ENCODE measurements at places on chromosomes 5 and 9.

GRCh38 chr5:97107318-97107717, 35.1 kb downstream of the LIX1 start:
- DNase-seq, result no peak

DNA sequence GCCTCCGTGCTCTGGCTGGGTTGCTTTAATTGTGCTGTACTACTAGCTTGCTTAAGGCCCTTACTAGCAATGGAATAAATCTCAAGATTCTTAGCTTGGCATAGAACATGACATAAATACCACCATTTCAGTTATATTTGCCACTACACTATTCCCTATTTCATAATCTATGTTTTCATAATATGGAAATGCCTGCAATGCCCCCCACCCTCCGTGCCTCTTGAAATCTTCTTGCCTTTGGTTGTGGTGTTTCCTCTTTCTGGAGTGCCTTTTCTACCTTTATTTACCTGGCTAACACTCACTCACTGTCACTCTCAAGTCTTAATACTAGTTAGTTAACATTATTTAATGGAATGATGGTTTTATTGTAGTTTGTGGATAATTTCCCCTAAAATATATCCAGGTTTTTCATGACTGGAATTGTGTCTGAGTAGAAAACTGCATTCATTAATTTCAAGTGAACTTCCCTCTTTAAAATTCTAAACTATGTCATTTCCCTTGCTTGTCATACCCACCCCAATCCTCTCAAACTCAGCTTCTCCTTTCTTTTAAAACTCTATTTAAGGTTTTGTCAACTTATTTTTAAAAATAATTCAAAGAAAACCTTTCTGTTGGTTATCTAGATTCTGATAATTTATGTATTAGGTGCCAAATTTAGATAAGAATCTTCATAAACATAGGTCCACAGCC, 521.7 kb upstream of the DAB2 start:
- no peak for DNase-seq

DNA sequence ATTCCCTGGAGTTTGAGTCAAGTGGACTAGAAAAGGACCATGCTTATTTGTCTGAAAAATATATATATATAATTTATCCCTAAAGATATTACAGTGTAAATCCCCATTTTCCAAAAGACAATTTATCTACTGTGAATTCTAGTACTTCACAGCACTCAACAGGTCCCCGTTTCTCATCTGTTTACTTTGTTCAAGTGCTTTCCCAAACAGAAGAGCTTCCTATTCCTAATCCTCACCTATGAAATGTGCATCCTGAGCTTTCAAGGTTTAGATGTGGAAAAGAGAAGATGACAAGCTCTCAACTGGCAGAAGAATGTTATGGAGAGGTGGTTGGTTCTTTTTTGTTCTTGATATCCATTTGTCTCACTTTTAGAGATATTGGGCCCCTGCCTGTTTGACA, 401.6 kb upstream of the ZNF608 start:
- DNase-seq, result no peak

- no peak for DNase-seq
These were observed 69.6 kb downstream of the DAB2IP start for GRCh38 chr9:121721058-121721350.

- no peak for DNase-seq
These were observed 459 bp upstream of the ERAP2 start for GRCh38 chr5:96875791-96876291.

GRCh38 chr9:129880654-129881546, 45.6 kb downstream of the USP20 start:
- no peak for DNase-seq

GRCh38 chr9:130236436-130236985, 29.0 kb upstream of the HMCN2 start:
- no peak for DNase-seq

DNA sequence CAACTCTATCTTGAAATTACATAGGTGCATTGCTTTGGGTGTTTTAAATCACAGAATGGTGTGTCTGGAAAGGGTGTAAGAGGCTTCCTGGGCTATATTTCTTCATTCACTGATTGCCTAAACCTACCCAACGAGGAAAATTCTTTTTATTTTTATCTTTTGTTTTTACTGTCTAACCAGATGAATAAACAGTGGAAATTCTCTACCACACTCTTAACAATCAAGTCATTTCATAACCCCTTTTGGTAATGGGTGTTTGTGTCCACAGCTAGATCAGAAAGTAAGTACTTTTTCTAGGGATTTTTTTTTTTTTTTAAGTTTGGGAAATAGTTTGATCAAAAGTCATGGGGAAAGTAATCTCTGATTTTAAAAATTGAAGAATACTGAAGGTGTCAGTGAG, 27.6 kb upstream of the C5orf47 start:
- no peak for DNase-seq

DNA sequence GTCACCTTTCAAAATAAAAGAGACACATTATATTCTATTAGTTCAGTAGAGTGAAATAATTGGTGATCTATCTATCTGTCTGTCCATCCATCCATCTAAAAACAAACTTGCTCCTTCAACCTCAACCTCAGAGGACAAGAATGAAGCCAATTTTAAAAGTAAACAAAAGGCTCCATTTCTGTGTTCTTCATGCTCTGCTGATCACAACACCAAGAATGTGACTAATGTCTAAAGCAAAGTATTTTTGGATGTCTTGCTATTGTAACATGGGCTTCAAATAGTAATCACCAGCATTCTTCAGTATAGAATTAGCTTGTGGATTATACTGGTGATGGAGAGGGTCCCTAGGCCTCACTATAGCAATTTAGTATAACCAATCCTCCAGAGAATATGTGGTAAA, 1304.4 kb downstream of the MAT2B start:
- no peak for DNase-seq

- peak; percentile 2 for DNase-seq
These were observed 100.5 kb upstream of the NMUR2 start for GRCh38 chr5:152505442-152506042.

- DNase-seq, result no peak
These were observed 71.1 kb downstream of the GNAQ start for GRCh38 chr9:77960356-77961153.

- no peak for DNase-seq
These were observed 62.5 kb downstream of the EXOSC2 start for GRCh38 chr9:130756037-130756436.

GRCh38 chr9:72012646-72013045, 47.8 kb downstream of the C9orf57 start:
- DNase-seq, result no peak

- no peak for DNase-seq
These were observed 85.1 kb upstream of the GRHPR start for GRCh38 chr9:37337301-37337890.

DNA sequence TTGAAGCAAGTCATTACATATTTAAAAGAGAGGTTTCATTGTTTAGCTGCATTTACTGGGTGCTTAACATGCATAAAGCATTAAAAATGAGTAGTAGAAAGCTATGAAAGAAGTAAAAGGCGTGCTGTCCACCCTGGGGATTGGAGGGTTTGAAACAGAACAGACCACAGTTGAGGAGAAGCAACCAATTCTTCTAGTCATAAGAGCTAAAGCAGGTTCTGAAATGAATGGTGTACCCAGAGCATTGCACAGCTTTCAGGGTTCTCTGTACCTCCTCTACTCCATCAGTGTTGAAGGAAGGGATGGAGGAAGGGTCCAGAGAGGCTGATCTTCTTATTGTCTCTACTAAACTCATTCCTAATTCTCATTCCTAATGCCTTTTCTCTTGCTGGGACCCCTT, 68.9 kb downstream of the SH3RF2 start:
- DNase-seq, result no peak

DNA sequence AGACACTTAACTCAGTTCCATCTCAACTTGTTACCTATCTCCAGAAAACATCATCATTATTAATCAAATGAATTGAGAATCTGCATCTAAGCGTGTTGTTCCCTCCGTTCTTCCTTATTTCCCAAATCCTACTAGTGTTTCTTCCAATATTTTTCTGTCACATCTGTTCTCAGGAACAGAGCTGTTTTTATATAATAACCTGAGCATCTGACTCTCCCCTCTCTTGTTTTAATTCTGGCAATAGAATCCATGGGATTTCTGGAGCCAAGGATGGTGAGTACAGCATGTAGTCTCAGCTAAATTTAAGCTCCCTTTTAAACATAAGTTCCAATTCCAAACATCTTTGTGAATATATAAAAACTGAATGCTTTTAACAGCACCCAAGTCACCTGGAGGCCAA, 558.3 kb downstream of the DTWD2 start:
- DNase-seq, result no peak

DNA sequence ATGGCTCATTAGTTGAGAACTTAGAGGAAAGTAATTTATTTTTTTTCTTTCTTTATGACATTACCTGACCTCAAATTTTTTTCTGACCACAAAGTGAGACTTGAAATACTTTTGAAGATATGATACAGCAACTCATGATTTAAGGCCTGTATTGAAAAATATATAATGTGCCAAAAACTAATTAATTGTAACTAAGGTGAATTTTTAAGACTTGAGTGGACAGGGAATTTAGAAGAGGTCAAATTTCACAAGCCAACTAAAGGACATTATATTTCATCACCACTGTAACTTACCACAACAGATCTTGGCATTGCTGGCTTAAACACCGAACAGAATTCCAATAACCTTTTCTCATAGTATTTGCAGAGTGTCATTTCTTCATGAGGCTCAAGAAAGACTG, 1.8 kb downstream of the CCNH start:
- DNase-seq, result no peak

DNA sequence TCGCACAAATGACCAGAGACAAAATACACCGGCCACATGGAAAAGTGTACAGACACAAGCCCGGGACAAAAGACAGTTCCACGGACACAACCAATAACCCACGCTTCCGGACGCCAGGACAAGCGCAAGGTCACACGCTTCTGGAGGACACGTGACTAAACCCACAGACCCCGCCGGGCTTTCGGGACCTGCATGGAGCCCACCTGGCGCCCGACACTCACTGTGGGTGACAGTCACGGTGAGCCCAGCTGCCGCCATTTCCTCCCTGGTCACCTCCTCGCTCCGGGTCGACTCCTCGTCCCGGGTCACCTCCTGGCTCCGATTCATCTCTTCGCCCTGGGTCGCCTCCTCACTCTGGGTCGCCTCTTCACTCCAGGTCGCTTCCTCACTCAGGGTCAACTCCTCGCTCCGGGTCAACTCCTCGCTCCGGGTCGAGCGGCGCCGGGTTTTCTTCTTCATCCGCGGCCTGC, 470 bp downstream of the BAG1 start:
- DNase-seq, result peak; percentile 53

- no peak for DNase-seq
These were observed 107.0 kb downstream of the VAV2 start for GRCh38 chr9:133884907-133885744.

- DNase-seq, result no peak
These were observed 424.5 kb downstream of the DMAC1 start for GRCh38 chr9:7375013-7375511.

DNA sequence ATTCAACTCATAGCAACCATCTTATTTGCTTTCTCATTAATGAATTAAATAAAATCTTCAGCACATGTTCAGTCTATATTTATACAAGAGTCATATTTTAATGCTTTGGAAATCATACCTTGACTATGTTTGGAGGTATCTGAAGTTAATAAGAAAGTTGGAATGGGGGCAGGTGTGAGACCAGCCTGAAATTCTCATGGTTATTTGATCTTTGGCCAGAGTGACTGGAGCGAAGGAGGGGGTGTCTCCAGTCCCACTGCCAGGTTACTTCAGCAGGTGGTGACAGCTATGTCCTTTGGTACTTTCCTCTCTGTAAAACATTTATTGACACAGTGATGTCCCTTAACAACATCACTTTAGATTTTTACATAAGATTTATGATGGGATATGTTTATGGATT, 318.1 kb upstream of the SGCD start:
- DNase-seq, result no peak

GRCh38 chr5:80269991-80270438, 14.2 kb upstream of the SERINC5 start:
- DNase-seq, result no peak

- DNase-seq, result no peak
These were observed 244.4 kb upstream of the RAI14 start for GRCh38 chr5:34411470-34412346.

- no peak for DNase-seq
These were observed 124.1 kb upstream of the STC2 start for GRCh38 chr5:173452119-173452905.

- no peak for DNase-seq
These were observed 5.6 kb upstream of the PURA start for GRCh38 chr5:140108093-140109017.

GRCh38 chr9:121550569-121551512, 51.2 kb upstream of the GGTA1 start:
- DNase-seq, result peak; percentile 69

GRCh38 chr9:18595597-18595996, 121.6 kb downstream of the ADAMTSL1 start:
- peak; percentile 49 for DNase-seq

GRCh38 chr5:89308606-89309040, 425.6 kb upstream of the MEF2C start:
- DNase-seq, result no peak

DNA sequence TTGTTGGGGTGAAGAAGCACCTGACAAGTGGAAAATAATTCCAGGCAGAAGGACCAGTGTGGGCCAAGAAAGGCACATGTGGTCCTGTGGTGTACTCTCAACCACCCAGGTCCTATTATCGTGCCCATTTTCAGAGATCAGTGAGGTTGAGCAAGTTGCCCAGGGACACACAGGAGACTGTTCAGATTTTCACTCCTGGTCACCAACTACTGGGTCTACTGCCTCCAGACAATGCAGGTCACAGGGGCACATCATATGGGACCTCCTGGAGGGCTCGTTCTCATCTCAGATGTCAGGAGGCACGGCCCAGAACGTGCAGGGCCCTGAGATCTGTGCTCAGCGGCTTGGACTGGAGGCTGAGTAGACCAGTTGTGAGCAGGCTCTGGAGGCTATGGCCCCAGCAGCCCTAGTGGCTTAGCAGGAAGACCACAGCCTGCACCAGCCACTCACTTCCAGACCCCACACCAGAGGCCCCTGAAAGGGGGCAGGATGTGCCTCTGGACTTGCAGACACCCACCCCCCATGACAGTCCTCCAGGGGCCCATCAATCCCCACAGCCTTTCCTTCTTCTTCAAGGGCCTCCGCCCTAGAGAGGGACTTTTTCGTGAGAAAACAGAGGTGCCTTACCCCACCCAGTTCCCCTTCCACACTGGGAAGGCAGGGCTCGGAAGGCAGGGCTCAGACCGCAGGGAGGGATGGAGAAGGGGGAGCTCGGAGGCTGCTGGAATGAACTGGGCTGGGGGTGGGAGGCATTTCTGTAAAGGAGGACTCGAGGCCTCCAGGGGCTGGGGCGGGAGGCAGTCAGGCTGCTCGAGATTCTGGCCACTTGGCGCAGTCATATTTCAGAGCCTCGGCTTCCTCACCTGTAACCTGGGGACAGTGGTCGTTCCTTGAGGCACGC, 82.7 kb upstream of the NEURL1B start:
- no peak for DNase-seq

DNA sequence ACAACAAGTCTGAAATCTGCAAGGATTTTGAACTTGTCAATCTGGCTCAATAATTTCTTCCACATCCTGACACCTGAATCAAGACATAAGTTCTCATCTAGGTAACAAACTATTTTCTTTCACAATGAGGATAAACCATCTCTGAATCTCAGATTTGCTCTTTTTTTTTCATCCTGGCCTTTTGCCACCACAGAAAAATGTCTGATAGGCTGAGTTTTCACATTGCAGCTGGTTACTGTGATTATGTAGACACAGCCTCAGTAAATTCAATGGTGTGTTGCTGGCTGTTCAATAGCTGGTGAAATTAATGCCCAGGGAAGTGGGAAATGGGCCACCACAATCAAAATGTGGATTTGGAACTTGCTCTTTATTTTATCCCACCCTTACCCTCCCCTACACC, 2.8 kb upstream of the ADRA1B start:
- no peak for DNase-seq

- DNase-seq, result no peak
These were observed 145.7 kb upstream of the COL5A1 start for GRCh38 chr9:134495881-134496412.

GRCh38 chr9:135906291-135907005, 898 bp downstream of the CAMSAP1 start:
- no peak for DNase-seq
